Activated CD8-positive, alpha-beta T cell treated with anti-CD3 and anti-CD28 coated beads, Interleukin-2, amount 10 ng/mL, durations not matched to agents 7 days and 5 days (primary cell): ENCODE measurements at places on chromosomes 7 and 10. TPM values are rescaled to one million over a fixed set of nuclear protein-coding genes. Genes with fewer than 3 reads are reported as not detected.

Gene FAM180A
- not detected for total RNA-seq

Gene CARD11
- total RNA-seq: 178 TPM

Gene HMX2
- total RNA-seq: not detected

Gene GPER1
- 0.13 TPM for total RNA-seq

Gene TFR2
- total RNA-seq: 13.1 TPM

DNA sequence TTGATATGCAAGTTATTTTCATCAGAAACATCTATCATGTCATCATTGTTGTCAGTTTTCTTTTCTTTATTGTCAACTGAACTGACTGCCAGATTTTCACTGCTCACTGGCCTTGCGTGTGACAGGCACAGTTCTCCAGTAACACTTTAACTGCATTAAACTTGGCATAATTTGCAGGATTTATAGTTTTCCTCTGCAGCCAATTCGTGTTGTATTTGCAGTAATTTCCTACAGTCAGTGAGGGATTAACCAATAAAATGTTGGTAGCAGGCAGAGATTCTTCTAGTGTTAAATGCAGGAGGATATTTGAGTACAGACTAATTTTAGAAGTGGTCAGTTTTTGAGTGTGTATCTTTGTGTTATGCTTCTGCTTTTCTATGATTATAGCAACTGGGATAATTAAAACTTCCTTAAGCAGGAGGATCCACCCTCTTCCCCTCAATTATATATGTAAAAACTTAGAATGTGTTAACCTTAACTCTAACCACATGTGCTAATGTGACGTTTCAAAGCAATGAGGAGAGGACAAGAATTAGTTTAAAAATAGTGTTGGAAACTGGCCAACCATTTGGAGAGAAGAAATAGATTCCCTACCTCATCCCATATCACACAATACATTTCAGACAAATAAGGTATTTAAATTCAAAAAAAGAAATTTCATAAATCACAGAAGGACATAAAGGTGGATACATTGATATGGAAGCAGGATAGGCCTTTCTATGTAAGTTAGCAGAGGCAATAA, 365.5 kb upstream of the BMPER start:
- no peak for DNase-seq

DNA sequence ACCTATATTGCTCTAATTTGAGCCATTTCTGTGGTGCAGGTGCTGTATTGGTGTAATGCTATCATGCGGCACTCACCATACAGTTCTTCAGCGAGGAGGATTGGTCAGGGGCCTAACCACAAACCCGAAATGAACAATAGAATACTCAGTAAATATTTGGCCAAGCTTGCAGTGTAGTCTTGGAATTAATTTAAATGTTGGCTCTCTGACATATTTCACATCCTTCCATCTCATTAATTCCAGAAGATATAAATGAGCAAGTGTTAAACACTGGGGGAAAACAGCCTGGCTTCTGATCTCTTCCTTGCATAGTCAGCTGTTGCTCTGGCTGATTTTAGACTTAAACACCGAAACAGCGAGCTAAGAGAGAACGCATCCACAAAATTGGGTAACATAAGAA, 663.1 kb upstream of the GHITM start:
- no peak for DNase-seq

DNA sequence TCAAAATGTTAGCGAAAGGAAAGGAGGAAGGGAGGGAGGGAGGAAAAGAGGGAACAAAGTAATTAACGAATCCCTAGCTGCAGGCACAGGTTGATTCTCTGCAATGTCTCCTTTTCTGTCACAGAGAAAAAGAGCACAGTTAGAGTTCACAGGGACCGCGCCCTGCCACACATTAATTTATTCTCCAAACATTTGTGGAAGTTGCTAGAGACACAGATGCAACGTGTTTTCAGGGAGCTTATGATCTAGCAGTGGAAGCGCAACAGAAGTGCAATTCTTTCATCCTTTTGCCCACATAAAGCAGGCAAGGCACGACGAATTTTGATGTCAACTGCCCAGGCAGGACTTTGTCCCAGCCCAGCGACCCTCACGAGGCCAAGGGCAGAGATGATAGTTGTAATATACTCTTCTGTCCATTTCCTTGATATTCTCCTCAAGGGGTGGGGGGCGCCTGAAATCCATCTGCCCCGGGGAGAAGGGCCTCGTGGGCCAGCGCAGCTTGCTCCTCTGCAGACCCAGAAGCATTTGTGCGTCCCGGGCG, 101.7 kb upstream of the ZNF438 start:
- DNase-seq: no peak

- DNase-seq: no peak
These were observed 77.6 kb upstream of the MAGI2 start for GRCh38 chr7:79531116-79531515.

GRCh38 chr7:121390109-121390508, 6.0 kb downstream of the FAM3C start:
- no peak for DNase-seq

GRCh38 chr10:18075881-18076280, 64.3 kb upstream of the CACNB2 start:
- no peak for DNase-seq

- no peak for DNase-seq
These were observed 202.9 kb downstream of the RPS24 start for GRCh38 chr10:78236416-78237015.

- DNase-seq: no peak
These were observed 96.6 kb downstream of the AVL9 start for GRCh38 chr7:32591938-32592337.
